ENCODE measurements at places on chromosomes 3 and 15.

DNA sequence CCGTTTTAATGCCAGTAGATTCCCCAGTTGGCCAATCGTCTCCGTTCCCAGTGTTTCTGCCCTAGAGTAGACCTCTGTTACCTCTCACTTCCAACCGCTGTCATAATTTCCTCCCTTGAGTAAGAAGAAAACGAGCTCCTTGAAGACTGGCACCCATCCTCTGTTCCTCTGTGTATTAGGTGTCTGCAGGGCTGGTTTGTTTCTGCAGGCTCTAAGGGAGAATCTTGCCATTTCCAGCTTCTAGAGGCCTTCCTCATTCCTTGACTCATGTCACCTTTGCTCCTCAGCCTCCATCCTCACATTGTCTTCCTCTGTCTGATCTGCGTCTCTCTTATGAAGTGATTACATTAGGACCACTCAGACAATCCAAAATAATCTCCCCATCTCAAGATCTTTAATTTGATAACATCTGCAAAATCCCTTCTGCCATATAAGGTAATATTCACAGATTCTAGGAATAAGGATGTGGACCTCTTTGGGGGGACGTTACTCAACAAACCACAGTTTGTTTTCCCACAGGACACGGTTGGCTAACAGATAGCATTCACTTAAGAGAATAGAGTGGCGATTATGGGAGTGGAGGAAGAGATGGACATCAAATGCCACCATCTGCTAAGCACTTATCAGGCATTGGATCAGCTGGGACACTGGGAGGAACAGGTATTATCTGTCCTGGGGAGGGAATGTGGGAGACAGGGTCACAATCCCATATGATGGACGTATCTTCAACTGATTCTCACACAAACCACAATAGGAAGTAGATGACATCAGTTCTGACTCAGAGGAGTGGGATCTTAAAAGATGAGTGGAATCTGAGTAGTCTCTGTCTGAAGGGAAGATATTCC, 17.1 kb downstream of the ARHGAP31 start:
- DNase-seq, result no peak

DNA sequence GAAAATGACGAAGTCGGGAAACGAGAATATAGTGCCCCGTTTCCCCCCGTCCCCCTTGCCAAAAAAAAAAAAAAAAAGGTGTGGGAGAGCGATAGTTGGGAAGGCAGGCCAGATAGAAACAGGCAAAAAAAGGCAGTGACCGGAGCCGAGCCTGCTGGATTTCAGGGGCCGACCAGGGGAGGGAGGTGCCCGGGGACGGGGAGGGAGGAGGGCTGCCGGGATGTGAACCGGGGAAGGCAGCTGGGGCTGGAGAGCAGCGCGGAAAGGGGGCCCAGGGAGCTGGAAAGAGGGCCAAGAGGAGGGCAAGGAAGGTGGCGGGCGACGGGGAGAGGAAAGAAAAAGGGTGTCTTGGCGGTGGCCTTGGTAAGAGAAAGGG, 837 bp downstream of the LRRN1 start:
- no peak for DNase-seq

GRCh38 chr15:52682200-52682599, 3.0 kb upstream of the ATOSA start:
- DNase-seq, result no peak

DNA sequence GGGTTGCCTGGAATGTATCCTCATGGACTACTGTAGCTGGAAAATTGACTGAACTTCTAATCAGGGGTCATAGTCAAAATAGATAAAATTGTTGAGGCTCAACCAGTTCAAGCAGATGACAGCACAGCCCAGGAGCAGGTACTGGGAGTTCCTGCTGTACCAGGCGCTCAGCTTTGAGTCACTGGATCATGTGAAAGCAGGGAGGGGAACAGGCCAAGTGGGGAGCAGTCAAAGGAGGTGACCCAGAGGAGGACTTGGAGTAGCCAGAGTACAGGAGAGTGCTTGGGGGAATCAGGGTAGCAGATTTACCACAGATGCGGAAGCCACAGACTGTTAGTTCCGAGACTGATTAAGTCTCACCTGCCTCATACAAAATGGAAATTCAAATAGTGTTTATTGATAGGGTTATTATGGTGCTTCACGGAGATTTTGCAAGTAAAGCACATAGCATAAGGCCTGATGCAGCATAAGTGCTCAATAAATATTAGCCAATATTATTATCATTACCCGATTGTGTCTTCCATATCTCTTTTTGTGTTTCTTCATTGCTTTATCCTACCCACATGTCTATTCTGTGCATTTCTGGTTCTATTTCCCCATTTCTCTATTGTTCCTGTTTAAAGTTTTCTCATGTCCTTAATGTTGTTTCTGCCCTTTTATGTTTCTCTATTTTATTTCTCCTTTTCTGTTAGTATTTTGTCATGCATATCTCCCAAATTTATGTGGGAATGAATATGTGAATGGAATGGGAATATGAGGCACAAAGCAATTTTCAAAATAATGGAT, 369.2 kb upstream of the MCTP2 start:
- DNase-seq, result peak; percentile 16

GRCh38 chr3:134696155-134696554, 45.3 kb upstream of the KY start:
- no peak for DNase-seq

Data from HL-60 (cell line).